Activated naive CD8-positive, alpha-beta T cell treated with anti-CD3 and anti-CD28 coated beads for 36 hours (primary cell): ENCODE measurements at places on chromosomes 2 and 18.

- no peak for DNase-seq
Measured at GRCh38 chr18:45688113-45688512, 35.9 kb upstream of the SLC14A1 start.

GRCh38 chr18:40088130-40088529 lies 1866.9 kb upstream of the PIK3C3 start:
- no peak for DNase-seq

GRCh38 chr2:43035922-43036321 lies 190.5 kb downstream of the ZFP36L2 start:
- no peak for DNase-seq

DNA sequence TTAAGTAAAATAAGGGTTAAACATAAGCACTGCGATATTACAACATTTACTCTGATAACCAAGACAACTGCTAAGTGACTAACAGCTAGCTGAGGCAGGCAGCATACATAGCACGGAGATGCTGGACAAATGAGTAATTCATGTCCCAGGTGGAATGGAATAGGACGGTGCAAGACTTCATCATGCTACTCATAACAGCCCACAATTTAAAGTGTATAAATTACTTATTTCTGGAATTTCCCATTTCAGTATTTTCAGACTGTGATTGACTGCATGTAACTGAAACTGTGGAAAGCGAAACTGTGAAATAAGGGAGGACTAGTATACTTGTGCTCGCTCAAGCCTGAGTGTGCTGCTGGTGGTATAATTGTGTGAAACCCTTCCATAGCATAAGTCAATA lies 12.9 kb downstream of the IER3IP1 start:
- DNase-seq: peak; percentile 24

DNA sequence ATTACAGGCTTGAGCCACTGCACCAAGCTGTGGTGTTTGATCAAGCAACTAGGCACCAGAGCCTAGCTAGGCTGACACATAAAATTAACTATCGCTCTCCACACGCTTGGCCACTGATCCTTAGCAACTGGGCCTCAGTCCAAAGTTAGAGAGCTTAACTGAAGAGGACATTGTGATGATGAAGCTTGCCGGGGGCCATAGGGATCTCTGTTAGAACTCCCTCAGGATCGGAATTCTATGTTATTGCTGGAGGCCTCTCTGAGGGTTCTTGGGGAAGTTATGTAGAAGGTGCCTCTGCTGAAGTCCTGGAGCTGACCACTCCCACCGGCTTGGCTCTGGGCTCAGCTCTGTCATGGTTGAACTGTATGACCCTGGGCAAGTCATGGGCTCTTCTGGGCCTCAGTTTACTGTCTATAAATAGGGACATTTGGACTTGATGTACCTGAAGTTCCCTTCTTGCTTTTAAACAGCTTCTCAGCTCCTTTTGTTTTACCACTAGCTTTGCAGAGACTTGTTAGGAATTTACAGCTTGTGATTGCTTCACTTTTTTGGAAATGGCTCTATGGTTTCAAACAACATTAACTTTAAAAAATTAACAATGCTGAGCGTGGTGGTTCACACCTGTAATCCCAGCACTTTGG lies 44.1 kb downstream of the GATA6 start:
- DNase-seq: no peak

- no peak for DNase-seq
Measured at GRCh38 chr2:145750144-145750543, 1230.2 kb upstream of the ZEB2 start.

- no peak for DNase-seq
Measured at GRCh38 chr2:231300722-231301076, 94.8 kb upstream of the B3GNT7 start.

DNA sequence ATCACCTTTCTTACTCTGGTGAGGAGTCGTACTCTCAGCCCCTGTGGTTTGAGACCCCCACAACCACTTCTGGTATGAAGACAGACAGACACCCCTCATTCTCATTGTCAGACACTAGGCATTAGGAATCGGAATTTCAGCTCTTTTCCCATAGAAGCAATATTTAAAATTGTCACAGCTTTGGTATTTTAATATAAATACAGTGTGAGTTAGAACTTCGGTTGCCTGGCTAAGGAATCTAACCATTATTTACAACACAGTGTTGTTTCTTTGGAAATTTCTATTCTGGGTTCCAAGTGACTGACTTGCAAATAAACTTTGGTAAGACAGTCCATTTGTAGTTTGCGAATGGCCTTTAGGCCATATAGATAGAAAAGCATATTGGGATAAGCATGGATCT lies 318.1 kb downstream of the PARD3B start:
- DNase-seq: no peak

- DNase-seq: peak; percentile 45
Measured at GRCh38 chr2:218400167-218400929, 680 bp downstream of the CTDSP1 start.

DNA sequence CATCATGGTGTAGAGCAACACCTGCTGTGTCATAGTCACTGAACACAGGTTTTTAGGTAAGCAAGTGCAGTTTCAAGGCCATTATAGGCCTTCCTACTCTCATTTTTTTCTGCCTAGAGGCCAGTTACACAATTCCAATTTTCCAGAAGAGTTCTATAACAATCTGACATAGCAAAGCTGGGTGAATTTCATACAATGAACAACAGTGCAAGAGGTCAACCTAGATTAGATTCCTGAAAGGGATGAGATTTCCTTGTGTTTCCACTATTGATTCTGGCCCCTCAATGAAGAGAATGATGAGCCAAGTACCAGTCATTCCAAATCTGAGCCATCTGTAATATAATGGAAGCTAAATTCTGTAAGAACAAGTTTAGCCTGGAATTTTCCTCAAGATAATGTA lies 15.3 kb upstream of the CD28 start:
- DNase-seq: no peak

GRCh38 chr2:229708335-229708734 lies 6.0 kb downstream of the DNER start:
- DNase-seq: no peak

DNA sequence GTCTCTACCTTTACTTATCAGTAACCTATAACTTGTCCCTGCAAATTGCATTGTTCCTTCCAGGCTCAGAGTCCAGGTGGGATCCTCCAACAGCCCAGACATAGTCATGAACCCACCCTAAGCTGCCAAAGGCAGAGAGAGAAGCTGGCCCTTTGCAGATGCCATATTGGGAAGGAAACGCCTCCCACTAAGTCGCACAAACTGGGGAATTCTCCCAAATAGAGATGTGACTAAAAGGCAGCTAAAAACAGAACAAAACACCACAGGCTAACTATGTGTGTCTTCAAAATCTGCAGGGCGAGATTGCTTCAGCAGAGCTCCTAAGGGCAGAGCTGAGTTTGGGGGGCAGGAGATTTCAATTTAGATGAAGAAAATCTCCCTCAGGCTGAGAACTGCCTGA lies 38.5 kb upstream of the SIGLEC15 start:
- DNase-seq: no peak

- no peak for DNase-seq
Measured at GRCh38 chr2:141162314-141162713, 968.5 kb downstream of the LRP1B start.

DNA sequence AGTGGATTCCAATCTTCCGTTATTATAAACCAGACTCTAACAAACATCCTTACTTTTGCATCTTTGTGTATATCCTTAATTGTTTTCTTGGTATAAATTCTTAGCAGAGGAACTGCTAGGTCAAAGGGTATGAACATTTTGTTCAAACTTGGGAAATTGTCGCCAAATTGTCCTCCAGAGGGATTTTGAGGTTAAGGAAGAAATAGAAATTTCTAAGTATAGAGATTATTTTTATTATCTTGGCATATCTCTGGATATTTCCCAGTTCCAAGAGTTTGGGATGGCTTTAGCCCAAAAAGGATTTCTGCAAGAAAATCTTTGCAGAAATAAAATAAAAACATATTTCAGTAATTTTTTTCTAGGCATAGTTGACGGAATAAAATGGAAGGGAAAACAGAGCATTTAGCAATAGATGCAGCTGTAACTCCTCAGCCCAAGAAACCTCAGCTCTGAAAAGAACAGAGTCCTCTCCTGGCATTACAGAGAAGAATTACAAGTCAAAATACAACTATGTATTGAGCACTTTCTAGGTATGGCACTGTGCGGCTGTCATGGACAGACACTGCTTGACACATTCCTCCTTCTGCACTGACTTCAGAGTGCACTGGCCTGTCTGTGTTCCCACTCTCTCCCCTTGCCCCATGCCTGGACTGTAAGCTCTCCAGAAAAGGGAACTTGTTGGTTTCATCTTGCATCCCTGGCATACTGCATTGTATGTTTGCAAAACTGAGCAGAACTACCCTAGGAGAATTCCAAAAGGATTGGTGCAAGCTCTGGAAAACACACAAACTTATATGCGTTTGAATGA lies 117.3 kb upstream of the STON1 start:
- DNase-seq: no peak

GRCh38 chr18:33751613-33752221 lies 173.7 kb downstream of the ASXL3 start:
- DNase-seq: no peak

GRCh38 chr18:8949206-8949605 lies 153.3 kb upstream of the NDUFV2 start:
- DNase-seq: no peak

DNA sequence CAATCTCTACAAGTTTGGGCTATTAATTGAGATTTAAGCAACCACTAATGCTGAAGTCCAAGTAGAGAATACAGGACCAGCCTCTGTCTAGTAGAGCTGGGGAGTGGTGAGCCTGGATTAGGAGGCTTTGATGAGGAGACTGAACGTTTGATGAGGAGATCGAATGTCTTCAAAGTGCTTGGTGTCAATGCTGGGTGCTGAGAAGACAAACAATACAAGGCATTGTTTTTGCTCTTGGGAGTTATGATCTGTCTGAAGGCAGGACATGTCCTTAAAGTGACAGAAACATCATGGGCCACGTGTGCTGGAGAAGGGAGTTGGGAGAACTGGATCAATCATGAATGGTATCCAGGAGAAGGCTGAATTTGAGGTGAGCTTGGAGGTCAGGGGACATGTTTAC lies 143.6 kb downstream of the SPHKAP start:
- DNase-seq: no peak
